ENCODE measurements at places on chromosomes 6 and 20.

GRCh38 chr20:20363434-20363798, 4.5 kb upstream of the INSM1 start:
- no peak for DNase-seq

- DNase-seq, result peak; percentile 47
Observed at GRCh38 chr20:12207875-12208274, 290.2 kb downstream of the BTBD3 start.

DNA sequence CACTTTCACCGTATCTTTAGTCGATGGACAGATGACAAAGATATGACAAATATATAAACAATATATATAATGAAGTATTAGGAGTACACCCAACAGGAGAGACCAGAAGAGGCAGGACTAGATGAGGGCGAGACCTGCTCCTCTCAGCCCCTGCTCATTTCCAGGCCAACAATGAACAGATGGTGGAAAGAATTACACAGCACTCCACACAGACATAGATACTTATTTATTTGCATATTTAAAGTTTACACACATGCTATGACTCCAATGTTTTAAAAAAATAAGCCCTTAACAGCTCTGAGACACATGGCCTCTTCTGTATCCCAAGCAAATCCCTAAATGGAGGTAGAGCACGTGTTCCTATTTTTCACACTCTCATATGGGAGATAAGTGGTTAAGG, 10.4 kb downstream of the FAM210B start:
- no peak for DNase-seq

DNA sequence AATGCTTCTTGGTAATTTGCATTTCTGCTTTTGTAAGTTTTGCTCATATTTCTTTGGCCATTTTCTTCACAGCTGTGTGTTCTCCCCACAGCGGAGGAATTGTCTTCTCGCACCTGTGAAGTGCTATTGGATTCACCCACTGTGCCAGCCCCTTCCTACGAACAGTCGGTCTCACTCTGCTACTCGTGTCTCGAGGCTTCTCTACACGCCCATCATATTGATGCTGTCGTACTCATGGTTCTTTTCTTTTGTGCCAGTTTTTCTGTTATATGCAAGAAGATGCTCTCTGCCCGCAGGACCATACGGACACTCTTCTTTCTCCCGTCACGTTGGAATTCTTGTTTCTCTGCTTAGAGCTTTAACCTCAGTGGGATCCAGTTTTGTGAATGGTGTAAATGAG, 200.3 kb downstream of the DLL1 start:
- no peak for DNase-seq

DNA sequence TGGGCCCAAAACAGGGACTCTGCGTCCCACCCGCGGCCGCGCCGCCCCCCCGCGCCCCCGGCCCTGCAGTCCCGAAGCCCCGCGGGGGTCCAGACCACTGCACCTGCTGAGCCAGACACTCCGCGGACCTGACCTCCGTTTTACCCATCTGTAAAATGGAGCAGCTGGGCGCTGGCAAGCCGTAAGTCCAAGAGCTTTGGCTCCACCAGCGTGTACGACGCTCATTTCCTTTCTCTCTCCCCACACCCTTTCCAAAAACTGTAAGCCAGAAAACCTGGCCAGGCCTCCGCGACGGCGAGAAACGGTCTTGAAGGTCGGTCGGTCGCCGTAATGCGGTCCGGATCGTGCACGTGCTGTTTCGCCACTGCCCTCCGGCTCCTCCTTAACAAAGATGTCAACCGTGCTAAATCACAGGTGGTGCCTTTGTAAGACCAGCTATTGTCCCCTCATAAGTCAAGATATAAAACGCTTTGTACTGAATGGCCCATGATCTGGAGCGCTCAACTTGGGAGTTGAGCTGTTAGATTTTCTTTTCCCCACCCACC, 7.8 kb upstream of the NR2E1 start:
- DNase-seq, result no peak

GRCh38 chr6:149842331-149842730, 21.8 kb downstream of the LRP11 start:
- no peak for DNase-seq
